NCI-H69 (cell line): ENCODE measurements at places on chromosomes 4 and X.

DNA sequence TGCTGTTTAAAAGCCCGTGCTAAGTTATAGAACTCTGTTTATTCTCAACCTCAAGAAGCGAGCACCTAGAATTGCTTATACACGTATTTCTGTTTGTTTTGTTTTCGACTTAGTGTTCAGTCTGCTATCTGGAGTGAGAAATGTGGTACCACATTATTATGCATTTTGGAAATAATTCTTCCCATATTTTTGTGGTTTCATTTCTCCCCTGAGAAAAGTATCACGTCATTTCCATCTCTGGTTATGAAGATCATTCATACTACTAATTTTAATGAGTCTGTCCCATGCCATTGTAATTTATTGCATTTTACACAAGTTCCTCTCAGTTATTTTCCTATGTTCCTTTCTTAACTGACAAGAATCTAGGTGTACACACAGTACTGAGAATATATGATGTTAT lies 186.0 kb downstream of the DCHS2 start:
- no peak for DNase-seq

GRCh38 chrX:108163333-108164082 lies 71.9 kb downstream of the ATG4A start:
- peak; percentile 64 for DNase-seq

DNA sequence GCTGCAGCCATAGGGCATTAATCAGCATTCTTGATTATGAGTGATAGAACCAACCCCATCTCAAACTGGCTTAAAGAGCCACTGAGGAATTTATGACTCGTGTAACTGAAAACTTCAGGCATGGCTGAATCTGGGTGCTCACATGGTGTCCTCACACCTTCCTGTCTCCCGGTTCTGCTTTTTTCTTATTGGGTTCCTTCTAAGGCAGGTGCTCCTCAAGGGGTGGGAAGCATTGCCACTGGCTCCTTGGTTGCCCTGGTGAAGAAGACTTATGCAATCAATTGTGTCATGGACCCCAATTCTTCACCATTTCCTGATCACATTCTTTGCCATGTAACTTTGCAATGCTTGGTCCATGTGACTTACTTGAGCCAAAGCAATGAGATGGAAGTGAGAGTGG lies 4.3 kb upstream of the ZCCHC4 start:
- no peak for DNase-seq

GRCh38 chr4:102352781-102353180 lies 7.5 kb upstream of the SLC39A8 start:
- peak; percentile 5 for DNase-seq

DNA sequence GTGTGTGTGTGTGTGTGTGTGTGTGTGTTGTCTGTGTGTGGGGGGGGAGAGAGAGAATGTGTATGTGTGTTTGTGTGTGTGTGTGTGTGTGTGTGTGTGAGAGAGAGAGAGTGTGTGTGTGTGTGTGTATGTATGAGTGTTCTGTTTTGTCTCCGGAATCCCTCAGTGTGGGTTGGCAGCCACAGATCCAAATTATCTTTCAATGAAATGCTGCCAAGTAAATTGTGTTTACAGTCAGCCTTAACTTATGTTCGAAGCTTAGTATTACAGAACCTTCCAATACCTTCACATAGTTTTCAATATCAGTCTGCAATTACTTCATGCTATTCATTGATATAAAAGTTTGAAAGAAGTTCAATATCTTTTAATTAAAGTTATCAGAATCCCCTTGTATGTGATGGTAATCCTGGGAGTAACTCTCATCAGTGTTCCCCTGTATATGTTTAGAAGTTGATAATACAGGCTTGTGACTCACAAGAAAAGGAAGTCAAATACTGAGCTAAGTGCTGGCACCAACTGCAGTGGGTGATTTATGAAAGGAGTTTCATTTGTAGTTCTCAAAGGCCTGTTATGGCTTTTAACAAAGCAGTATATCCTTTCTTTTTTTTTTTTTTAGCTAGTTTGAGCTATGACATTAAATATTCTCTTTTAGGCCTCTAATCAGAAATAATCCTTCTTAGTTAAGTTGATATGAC lies 51.6 kb upstream of the HTR2C start:
- no peak for DNase-seq

DNA sequence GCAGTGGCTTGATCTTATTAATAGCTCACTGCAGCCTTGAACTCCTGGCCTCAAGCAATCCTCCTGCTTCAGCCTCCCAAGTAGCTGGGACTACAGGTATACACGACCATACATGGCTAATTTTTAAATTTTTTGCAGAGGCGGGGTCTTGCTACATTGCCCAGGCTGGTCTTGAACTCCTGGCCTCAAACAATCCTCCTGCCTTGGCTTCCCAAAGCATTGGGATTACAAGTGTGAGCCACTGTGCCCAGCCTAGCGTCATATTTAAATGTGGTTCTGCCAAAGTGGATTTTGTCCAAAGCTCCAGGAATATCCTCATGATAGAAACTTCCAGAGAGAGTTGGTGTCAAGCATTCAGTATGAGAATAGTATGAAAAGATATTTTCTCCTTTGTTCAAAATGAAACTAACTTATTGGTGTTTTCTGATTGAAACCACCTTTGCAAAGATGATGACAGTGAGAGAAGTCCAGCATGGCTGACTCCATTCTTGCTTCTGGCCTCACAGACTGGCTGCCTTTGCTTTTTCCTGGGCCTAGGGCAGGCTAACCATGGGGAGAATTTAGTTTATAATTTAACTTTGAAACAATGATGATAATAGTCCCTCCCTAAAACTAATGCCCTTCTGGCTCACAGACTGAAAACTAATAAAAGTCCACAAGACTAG lies 129.0 kb downstream of the C4orf51 start:
- DNase-seq: no peak

DNA sequence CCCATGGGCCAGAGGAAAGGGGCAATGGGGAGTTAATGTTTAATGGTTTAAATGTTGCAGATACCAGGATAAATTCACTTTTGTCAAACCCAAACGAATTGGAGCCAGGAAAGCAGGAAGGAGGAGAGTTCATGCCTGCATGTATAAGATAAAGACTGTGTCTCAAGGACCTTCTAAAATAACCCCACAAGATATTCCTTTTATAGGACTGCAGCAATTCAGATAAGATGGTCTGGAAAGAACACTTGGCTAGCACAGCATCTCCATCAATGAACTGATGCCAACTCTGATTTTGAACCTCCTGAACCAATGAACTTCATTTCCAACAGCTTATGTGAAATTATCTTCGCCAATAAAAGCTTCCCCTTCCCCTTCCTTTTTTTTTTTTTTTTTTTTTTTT lies 31.3 kb upstream of the LONRF3 start:
- no peak for DNase-seq

- DNase-seq: peak; percentile 56
These were observed 196.8 kb upstream of the FAT1 start for GRCh38 chr4:186920483-186920882.
